Heart left ventricle (tissue), 16 donors: ENCODE measurements at places on chromosomes 7 and 10. TPM values are rescaled to one million over a fixed set of nuclear protein-coding genes. Genes with fewer than 3 reads are reported as not detected.

The CAMK2B gene
- polyA plus RNA-seq = 35.7 TPM

DNA sequence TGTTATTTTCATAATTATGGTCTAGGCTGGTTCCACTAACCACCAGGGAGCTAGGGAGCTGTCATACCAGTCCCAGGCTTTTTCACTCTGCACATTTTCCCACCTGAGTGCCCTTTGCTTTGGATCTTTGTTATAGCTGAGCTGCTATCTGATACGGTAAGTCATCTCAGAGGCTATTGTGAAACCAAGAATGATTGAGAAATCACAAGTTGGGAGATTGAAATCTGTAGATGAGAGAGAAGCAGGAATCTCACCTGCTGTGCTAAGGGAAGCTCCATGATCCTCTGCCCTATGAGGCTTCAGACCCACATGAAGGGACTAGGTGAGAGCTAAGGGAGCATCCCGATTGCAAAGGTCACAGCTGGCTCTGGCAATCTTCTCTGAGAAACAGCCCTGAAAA lies 307.8 kb downstream of the REEP3 start:
- no peak for DNase-seq

The NAT16 gene
- not detected for polyA plus RNA-seq

The FBXO24 gene
- 0.14 TPM for polyA plus RNA-seq

- no peak for DNase-seq
Observed at GRCh38 chr10:49230004-49230403, 41.8 kb upstream of the TMEM273 start.

The SORCS1 gene
- polyA plus RNA-seq = 0.36 TPM

DNA sequence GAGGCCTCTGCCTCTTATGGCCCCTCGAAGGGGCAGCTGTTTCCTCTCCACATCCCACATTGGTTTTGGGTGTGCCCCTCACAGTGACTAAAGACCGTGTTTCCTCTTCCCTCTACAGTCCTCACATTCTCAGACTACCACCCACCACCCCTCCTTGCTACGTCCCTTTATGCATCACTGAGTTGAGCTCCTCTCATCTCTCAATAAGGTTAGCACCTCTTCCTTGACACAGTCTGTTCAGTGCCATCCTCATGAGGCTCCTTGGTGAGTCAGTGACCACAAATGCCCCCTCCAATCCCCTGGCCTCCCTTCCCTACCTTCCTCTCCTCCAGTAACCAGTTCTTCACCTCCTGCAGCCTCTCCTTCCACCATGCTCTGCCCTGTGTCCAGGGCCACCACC lies 239.1 kb upstream of the MYO3A start:
- DNase-seq = no peak

The CYP2C9 gene
- polyA plus RNA-seq = not detected

GRCh38 chr10:56327118-56327517 lies 33.9 kb downstream of the ZWINT start:
- DNase-seq = no peak

The CCL24 gene
- polyA plus RNA-seq = not detected

The SYCE1 gene
- 0.23 TPM for polyA plus RNA-seq

DNA sequence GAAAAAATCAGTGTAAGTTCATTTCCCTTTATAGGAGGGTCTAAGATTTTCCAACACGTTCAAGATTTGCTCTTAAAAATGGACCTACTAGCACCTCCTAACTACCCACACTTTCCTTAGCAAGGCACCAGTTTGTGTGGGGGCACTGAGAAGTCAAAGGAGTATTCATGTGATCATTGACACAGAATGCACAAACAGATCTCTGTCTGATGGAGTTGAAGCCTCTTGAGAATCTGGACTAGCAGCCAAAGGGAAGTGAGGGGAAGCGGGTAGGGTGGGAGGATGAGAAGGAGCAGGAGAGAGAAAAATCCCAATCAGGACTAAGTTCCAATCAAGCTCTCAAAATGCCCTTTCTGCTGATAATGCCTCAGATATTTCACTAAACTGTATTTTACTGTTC lies 4.1 kb downstream of the MMS19 start:
- DNase-seq = no peak

The WIPF3 gene
- 4.5 TPM for polyA plus RNA-seq

DNA sequence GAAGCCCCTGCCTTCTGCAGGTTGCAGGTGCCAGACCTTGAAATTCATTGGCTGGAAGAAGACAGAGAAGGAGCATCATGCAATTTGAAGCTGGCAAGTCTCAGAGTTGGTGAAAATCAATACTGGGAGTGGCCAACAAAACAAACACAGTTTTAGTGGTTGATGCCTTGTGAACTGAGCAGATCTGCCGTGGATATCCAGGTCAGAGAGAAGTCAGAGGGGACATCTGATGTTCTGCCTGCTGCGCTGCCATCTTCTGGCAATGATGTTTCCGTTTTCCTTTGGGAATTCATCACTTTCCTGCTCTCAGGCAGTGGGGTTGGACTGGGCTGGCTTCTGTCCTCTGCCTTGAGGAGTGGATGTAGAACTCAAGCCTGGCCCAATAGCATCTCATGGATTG lies 132.0 kb downstream of the RPS24 start:
- no peak for DNase-seq

The CASTOR2 gene
- polyA plus RNA-seq = 11.1 TPM

DNA sequence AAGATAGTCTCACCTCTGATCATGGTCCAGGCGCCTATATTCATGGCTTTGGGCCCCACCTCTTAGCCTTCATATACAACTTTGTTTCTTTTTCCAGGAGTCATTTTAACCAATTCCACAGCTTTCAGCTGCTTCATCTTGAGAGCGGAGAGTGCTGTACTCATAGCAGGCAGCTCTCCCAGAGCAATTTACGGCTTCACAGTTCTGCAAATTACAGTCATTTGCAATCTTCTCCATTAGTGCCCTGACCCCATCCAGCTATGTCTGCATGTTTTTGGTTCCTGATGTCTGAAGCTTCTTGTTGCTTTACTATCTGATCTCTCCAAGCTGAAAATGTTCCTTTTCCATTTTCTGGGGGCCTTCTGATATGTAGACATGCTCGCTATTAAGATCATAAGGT lies 18.0 kb upstream of the MEST start:
- no peak for DNase-seq

GRCh38 chr7:100785878-100786277 lies 41.4 kb downstream of the EPHB4 start:
- DNase-seq = no peak

DNA sequence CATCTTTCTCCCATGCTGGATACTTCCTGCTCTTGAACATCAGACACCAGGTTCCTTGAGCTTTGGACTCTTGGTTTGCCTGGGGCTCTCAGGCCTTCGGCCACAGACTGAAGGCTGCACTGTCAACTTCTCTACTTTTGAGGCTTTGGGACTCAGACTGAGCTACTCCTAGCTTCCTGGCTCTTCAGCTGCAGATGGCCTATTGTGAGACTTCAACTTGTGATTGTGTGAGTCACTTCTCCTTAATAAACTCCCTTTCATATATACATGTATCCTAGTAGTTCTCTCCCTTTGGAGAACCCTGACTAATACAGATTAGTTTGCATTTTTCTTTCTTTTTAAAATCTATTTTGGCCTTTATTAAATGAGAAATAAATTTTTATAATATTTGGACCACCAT lies 276.2 kb upstream of the SEMA3C start:
- DNase-seq = no peak

The EXOC4 gene
- 16.4 TPM for polyA plus RNA-seq

DNA sequence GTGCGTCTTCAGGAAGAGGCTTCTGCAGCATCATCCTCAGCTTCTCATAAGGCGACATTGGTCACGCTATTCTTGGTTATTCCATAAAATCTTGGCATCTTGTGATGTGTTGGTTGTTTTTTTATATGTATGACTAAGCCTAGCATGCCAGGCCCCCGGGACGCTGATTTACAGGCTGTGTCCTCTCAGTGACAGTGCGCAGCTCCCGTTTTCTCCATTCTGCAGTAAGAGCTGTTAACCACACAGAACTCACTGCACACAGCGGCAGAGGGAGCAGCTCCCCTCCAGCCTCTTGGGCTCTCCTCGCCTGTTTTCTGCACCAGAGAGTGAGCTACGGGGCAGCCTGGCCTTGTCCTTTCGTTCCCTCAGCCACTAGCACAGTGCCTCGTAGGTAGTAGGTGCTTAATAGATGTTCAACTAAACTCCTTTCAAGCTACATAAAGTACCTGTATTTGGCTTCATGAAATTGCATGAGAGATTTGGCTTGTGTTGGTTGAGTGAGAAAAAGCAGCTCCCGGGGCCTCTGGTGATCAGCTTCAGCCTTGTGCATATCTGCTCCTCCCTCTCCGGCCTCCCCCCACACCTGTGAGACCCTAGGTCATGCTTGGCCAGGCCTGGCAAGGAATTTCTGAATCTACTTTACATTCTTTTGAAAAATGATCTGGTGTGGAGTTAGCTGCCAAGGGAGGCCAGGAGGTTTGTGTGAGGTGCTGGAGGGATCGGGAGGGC lies 116.2 kb downstream of the WDR37 start:
- peak; percentile 21 for DNase-seq

The SDK1 gene
- 3.3 TPM for polyA plus RNA-seq

The CPEB3 gene
- 1.5 TPM for polyA plus RNA-seq

DNA sequence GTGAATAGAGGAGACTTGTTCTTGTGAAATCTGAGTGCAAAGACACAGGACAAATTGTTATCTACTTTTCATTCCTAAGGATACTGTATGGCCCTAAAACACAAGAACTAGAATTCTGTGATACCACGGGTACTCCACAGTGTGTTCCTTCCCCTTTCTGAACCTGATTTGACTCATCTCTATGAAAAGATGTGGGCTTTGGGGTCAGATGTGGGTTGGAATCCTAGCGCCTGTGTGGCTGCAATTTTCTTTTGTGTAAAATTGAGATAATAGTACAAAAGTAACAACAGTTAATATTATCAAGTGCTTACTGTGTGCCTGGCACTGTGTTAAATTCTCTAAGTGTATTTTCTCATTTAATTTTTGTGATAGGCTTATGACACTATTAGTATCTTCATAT lies 8.1 kb downstream of the SRGN start:
- no peak for DNase-seq

- no peak for DNase-seq
Observed at GRCh38 chr7:2573761-2574160, 15.0 kb downstream of the IQCE start.

GRCh38 chr10:133489816-133490588 lies 36.3 kb downstream of the SCART1 start:
- DNase-seq = no peak

GRCh38 chr7:54773472-54774399 lies 14.7 kb upstream of the SEC61G start:
- DNase-seq = peak; percentile 79

- no peak for DNase-seq
Observed at GRCh38 chr7:139808427-139808826, 20.6 kb upstream of the TBXAS1 start.

GRCh38 chr10:72020914-72021809 lies 57.0 kb downstream of the CHST3 start:
- no peak for DNase-seq

DNA sequence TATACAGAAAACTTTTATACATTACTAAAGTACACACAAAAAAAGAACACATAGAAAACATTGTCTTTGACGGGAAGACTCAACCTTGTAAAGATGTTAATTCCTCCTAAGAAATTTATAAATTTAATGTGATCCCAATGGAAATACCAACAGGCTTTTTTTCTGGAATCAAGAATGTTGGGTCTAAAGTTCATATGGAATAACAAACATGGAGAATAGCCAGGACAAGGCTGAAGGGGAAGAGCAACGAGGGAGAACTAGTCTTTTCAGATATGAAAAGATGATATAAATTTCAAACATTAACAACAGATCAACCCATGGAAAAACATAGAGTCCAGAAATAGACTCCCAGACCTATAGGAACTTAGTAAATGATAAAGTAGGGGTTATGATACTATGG lies 19.8 kb downstream of the HIPK2 start:
- no peak for DNase-seq

- DNase-seq = no peak
Observed at GRCh38 chr10:104334965-104335650, 3.2 kb downstream of the ITPRIP start.

DNA sequence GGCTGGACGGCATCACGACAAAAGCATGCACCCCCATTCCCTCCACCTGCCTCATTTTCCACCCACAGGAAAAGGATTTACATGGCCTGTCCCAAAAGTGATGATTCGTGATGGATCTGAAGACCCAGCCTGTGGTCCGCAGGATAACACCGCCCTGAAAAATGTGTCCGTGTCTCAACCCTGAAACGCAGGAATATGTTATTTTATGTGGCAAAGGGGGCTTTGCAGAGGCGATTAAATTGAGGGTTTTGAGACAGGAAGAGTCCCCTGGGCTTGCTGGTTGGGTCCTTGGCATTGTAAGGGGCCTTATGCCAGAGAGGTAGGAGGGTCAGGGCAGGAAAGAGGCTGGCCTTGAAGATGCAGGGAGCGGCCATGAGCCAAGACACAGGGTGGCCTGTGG lies 80.2 kb upstream of the PPP2R2D start:
- no peak for DNase-seq

DNA sequence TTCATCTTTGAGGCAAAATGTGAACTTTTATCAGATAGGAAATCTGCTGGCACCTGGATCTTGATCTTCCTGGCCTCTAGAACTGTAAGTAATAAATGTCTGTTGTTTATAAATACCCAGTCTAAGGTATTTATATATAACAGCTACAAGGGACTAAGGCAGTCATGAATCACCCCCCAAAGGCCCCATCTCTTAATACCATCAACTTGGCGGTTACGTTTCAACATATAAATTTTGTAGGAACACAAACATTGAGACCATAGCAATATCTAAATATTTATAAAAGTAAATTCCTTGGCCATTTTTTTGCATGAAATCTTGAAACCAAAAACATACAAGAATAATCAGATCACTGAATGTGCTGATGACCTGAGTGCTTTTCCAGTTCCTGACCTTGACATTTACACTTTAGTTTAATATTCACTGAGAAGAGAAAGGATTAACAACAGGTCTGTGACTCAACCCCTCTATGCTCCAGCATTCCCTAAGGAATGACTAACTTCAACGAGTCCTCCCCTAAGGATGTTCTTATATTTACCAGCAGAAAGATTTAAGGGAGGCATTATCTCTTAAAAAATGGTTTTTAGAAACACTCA lies 1438.5 kb upstream of the CELF2 start:
- no peak for DNase-seq

DNA sequence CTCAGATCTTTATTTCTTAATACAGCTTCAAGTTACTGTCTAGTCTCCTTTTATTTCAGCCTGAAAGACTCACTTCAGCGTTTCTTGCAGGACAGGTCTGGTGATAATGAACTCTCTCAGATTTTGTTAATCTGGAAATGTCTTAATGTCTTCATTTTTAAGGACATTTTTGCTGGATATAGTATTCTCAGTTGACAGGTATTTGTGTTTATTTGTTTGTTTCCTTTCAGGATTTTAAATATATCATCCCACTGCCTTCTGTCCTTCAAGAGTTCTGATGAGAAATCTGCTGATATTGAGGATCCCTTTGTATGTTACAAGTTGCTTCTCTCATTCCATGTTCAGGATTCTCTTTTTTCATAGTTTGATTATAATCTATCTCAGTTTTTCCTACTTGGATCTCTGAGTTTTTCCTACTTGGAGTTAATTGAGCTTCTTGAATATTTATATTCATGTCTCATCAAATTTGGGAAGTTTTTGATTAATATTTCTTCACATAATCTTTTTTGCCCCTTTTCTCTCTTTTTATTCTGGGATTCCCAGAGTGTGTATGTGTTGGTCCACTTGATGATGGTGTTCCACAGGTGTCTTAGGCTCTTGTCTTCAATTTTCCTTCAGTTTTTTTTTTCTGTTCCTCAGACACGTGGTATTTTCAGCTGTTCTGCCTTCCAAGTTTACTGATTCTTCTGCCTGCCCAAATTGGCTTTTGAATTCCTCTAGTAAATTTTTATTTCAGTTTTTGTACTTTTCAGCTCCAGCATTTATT lies 49.9 kb downstream of the PTEN start:
- DNase-seq = no peak

- no peak for DNase-seq
Observed at GRCh38 chr7:110733221-110733620, 357.7 kb upstream of the LRRN3 start.
